ENCODE measurements at places on chromosomes 1 and 21. TPM values are rescaled to one million over a fixed set of nuclear protein-coding genes. Genes with fewer than 3 reads are reported as not detected.

The SMPDL3B gene
- not detected for total RNA-seq

The SPOCD1 gene
- 62.2 TPM for total RNA-seq

The HSD3B1 gene
- total RNA-seq, result not detected

The GBP2 gene
- 59.9 TPM for total RNA-seq

The ITLN2 gene
- not detected for total RNA-seq

The UBXN10 gene
- not detected for total RNA-seq

The F13B gene
- total RNA-seq, result not detected

The ZBTB8A gene
- 5.6 TPM for total RNA-seq

The RYR2 gene
- total RNA-seq, result not detected

The HJV gene
- not detected for total RNA-seq

The CTSK gene
- total RNA-seq, result 139 TPM

The SYT2 gene
- not detected for total RNA-seq

The SPRR3 gene
- total RNA-seq, result not detected

The AMY1B gene
- not detected for total RNA-seq

The NBPF12 gene
- 9.3 TPM for total RNA-seq

The LRRC71 gene
- not detected for total RNA-seq

The GUCA2A gene
- total RNA-seq, result not detected
